ENCODE measurements at places on chromosomes 3 and 15. TPM values are rescaled to one million over a fixed set of nuclear protein-coding genes. Genes with fewer than 3 reads are reported as not detected.

COMMD4 gene
- 136 TPM for polyA plus RNA-seq

DNA sequence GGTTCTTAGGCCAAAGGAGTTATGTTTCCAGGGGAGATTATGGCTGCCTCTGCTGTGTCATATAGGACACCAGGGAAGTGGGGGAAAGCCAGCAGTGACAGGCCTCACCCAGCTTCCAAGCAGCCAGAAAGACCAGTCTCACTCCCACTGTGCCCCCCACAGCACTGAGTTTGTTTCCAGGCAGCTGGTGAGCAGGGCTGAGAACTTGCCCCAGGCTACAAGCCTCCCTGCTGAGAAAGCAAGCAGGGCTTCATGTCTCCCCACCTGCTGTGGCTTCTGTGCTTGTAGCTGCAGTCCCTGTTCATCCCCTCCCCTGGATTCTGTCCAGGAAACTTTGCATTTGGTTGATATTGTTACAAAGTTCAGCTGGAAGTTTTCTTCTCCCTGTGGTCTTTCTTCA, 376.3 kb downstream of the PDCD6IP start:
- H3K4me1 ChIP-seq: no peaks in the 10 kb centered on the region
- H3K4me3 ChIP-seq: no peak overlapping the region
- no peaks in the 10 kb centered on the region for H3K27me3 ChIP-seq
- H3K27ac ChIP-seq: no peak overlapping the region
- H3K36me3 ChIP-seq: no peaks in the 10 kb centered on the region

CLRN1 gene
- polyA plus RNA-seq: not detected

- H3K36me3 ChIP-seq: no peaks in the 10 kb centered on the region
- DNase-seq: no peak
These were observed 84.5 kb downstream of the MITF start for GRCh38 chr3:69823743-69824142.

DNA sequence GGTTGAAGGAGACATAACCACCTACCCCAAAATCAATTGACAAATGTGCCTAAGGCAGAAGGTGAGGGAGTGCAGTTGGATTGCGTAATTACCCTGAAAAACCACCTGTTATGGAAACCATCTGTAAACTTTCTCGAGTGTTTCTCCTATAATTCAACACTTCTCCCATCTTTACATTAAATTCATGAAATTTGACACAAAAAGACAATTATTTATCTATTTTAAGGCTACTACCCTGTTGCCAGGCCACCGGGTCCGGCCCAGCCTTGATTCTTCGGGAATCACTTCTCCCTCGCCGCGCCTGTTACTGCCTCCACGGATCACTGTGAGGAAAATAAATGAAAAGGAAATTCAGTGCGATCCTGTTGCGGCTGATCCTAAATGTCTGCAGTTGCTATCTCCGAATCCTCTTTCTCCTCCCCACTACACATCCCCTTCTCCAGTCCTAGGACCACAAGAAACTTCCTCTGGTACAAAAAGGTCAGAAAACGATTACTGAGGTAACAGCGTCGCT, 646 bp downstream of the IQCB1 start:
- peak; percentile 46 for DNase-seq
- H3K27ac ChIP-seq: no peak overlapping the region
- no peaks in the 10 kb centered on the region for H3K4me1 ChIP-seq
- no peaks in the 10 kb centered on the region for H3K27me3 ChIP-seq
- peak overlapping the region; percentile 45 for H3K4me3 ChIP-seq

TP63 gene
- polyA plus RNA-seq: 0.03 TPM

- no peaks in the 10 kb centered on the region for H3K36me3 ChIP-seq
- H3K4me3 ChIP-seq: no peak overlapping the region
- no peak for DNase-seq
- no peak overlapping the region for H3K27ac ChIP-seq
- H3K4me1 ChIP-seq: no peaks in the 10 kb centered on the region
These were observed 196.5 kb upstream of the NAALADL2 start for GRCh38 chr3:174662653-174663052.

DNA sequence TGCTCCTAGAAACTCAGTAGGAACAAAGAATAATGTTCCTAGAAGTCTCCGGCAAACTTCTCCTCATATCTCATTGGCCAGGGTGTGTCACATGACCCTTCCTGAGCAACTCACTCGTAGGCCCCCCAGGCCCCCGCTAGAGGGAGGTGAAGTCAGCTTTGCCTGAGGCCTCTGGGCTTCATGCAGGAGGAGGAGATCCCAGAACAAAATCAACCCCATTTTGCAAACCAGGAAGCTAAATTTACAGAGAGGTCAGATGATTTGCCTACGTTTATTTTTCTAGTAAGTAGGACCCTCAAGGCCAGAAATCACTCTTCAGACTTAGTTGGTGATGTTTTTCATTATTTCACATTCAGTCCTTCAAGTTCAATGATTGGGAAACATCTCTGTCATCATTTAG, 99.1 kb downstream of the SSR3 start:
- no peaks in the 10 kb centered on the region for H3K36me3 ChIP-seq
- DNase-seq: no peak
- H3K27me3 ChIP-seq: no peaks in the 10 kb centered on the region
- no peak overlapping the region for H3K27ac ChIP-seq
- peaks cover 3% of the 10 kb centered on the region for H3K4me1 ChIP-seq

SKOR1 gene
- polyA plus RNA-seq: not detected

DNA sequence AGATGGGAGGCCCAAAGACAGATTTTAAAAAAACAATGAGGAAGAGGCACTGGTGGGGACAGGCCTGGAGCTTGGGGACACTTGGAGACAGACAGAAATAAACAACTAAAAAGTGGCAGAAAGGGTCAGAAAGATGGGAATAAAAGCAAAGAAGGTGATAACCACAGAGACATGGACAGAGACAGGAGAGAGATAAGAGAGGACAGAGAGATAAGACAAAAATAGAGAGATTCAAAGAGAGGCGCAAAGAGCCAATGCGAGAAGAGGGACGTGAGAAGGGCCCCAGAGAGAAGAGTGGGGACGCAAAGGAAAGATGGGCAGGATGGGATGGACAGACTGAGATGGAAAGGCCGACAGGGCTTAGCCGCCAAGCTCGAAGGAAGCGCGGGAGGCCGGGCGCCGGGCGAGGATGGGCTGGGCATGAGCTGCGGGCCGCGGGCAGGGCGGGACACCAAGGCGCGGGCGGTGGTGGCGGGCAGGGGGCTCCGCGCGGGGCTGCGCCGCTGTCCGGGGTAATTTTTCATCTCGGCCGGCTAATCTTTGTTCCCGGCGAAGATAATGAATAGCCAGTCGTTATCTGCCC, 3.1 kb upstream of the GATA2 start:
- H3K27me3 ChIP-seq: no peaks in the 10 kb centered on the region
- no peak overlapping the region for H3K4me3 ChIP-seq
- no peaks in the 10 kb centered on the region for H3K4me1 ChIP-seq
- H3K27ac ChIP-seq: no peak overlapping the region
- no peak for DNase-seq

DNA sequence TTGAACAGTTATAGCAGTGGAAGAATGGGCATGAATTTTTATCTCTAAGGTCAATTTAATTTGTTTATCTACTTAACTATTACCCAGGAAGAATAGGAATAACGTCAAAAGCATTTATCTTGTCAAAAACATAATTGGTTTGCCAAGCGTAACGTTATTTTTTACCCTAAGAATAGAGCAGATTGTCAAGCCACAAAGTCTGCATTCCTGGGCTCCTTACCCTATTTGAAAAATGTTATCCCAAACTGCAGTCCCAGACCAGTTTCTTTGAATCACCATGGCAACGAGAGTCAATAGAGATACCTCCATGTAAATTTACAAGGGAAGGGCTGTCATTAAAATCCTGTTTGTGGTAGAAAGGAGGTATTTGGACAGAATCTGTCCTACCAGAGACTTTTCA, 61.1 kb downstream of the CPNE4 start:
- no peaks in the 10 kb centered on the region for H3K36me3 ChIP-seq
- H3K27ac ChIP-seq: peak overlapping the region; percentile 36
- H3K4me1 ChIP-seq: peaks cover 2% of the 10 kb centered on the region
- no peaks in the 10 kb centered on the region for H3K27me3 ChIP-seq
- DNase-seq: no peak
- no peak overlapping the region for H3K4me3 ChIP-seq

GRCh38 chr3:51819709-51820406, 40.8 kb upstream of the IQCF6 start:
- H3K36me3 ChIP-seq: no peaks in the 10 kb centered on the region
- no peak overlapping the region for H3K27ac ChIP-seq
- DNase-seq: no peak
- H3K4me1 ChIP-seq: no peaks in the 10 kb centered on the region

DNA sequence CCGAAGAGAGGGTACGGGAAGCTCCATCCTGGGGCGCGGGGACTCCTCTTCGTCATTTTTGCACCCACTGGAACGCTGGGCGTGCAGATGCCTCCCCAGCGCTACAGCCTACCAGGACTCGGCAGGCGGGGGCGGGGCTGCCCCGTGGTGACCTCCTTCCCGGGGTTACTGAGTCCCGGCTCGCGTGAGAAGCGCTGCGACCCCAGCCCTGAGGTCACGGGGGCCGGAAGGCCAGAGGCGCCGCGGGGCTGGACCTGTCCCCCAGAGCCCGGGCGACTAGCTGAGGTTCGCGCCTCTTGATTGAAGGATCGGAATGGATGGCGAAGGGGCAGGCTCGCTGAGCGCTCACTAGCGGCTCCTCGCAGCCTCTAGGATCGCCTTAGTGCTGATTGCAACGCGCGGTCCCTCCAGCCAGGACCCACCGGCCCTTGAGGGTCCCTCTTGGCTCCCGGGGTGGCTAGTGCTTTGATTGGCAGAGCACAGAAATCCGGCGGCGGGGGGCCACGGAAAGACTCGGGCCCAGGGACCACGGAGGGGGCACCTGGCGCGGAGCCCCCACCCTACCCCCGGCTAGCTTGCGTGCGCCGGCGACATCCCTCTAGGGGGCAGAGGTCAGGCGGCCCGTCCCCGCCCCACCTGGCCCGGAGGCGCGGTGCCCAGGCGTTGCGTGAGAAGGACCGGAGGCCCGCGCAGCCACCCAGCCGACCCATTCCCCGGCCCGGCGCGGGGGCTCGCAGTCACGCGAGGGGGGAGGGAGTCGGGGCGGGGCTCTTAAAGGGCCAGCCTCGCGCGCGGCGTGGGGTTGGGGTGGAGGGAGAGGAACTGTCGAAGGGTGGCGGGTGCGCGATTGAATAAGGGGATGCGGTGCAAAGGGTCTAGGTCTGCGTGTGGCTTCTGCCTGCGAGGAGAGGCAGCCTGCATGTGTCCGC, 781 bp upstream of the CYP1A1 start:
- no peak overlapping the region for H3K27ac ChIP-seq
- no peaks in the 10 kb centered on the region for H3K4me1 ChIP-seq
- peak overlapping the region; percentile 66 for H3K4me3 ChIP-seq
- H3K36me3 ChIP-seq: no peaks in the 10 kb centered on the region
- H3K27me3 ChIP-seq: no peaks in the 10 kb centered on the region

DNA sequence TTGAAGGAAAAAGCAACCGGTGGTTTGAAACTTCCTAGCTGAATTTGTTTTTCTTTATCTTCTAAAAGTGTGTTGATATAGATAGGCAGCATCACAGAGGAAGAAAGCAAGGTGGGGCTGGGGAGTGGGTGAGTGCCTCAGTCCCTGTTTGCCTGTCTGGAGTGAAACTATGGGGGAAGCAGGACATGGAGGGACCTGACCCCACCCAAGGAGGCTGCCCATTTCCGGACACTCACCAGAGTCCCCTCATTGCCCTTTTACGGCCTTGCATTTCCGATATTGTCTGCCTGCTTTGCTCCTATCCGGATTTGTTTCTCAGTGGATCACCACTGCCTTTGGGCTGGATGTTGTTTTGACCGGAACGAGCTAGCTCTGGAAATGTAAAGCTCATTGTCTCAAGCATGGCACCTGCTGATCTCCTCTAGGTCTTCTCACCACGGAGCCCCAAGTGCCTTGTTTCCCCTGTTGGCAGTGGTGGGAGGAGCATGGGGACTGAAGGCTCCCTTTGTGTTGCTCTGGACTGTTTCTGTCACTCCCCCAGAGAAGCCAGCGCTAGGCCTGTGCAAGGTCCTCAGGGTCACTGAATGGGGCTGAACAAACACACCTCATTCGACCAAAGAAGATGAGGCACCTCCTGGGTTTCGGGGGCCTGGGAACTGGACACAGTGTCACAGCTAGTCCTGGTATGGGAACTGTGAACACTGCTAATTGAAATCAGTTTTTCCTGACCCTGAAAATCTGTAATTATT, 7.0 kb downstream of the CLDN11 start:
- H3K4me3 ChIP-seq: no peak overlapping the region
- no peaks in the 10 kb centered on the region for H3K4me1 ChIP-seq
- H3K36me3 ChIP-seq: no peaks in the 10 kb centered on the region

CNTN6 gene
- not detected for polyA plus RNA-seq

GRCh38 chr3:33858131-33858530, 59.7 kb downstream of the PDCD6IP start:
- no peak overlapping the region for H3K27ac ChIP-seq
- DNase-seq: no peak
- H3K27me3 ChIP-seq: no peaks in the 10 kb centered on the region
- no peak overlapping the region for H3K4me3 ChIP-seq
- peaks cover 5% of the 10 kb centered on the region for H3K36me3 ChIP-seq
- no peaks in the 10 kb centered on the region for H3K4me1 ChIP-seq

GRCh38 chr3:16205156-16205870, 30.8 kb downstream of the GALNT15 start:
- H3K27me3 ChIP-seq: no peaks in the 10 kb centered on the region
- no peak for DNase-seq
- H3K4me3 ChIP-seq: no peak overlapping the region
- H3K4me1 ChIP-seq: no peaks in the 10 kb centered on the region

DNA sequence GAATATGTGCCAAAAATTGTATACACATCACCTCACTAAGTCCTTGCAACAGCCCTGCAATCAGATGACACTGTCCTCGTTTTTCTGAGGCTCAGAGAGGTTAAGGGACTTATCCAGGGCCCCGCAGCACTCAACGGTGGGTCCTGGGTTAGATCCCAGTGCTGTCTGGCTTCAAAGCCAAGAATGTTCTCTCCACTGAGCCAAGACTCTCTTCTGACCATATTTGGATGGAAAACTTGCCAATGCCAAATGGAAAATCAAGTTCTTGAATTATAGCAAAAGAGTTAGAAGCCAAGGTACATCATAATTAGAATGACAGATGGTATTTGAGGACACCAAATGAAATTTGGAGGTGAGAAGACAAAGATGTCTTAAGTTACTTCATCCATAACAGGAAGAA, 75.9 kb downstream of the NCEH1 start:
- H3K4me1 ChIP-seq: no peaks in the 10 kb centered on the region
- H3K27ac ChIP-seq: no peak overlapping the region
- no peaks in the 10 kb centered on the region for H3K27me3 ChIP-seq
- H3K4me3 ChIP-seq: no peak overlapping the region
- peaks cover 9% of the 10 kb centered on the region for H3K36me3 ChIP-seq
- DNase-seq: no peak

- no peak overlapping the region for H3K4me3 ChIP-seq
- DNase-seq: no peak
- no peaks in the 10 kb centered on the region for H3K36me3 ChIP-seq
- H3K27me3 ChIP-seq: no peaks in the 10 kb centered on the region
- H3K27ac ChIP-seq: no peak overlapping the region
These were observed 228.8 kb upstream of the PPP2R3A start for GRCh38 chr3:135736740-135737139.

SEMA3F gene
- polyA plus RNA-seq: 17.4 TPM

DNA sequence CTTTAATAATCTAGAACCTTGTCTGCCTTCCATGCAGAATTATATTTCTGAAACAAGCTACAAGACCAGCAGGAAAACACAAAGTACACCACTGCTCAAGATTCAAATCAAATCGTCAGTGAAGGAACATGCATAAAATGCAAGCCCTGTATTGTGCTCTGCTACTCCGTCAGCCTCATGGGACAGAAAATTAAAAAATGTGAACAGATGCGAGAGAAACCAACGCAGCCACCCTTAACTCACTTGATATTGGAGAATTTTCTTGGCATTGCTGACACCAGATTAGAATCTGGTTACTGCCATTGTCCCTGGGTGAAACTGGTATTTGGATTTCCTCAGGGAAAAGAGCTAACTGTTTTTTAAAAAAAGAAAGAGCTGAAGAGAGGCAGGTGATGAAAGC, 23.6 kb downstream of the ANXA2 start:
- no peaks in the 10 kb centered on the region for H3K36me3 ChIP-seq
- H3K4me3 ChIP-seq: no peak overlapping the region
- H3K27ac ChIP-seq: peak overlapping the region; percentile 92

ST8SIA2 gene
- polyA plus RNA-seq: not detected

RTP1 gene
- not detected for polyA plus RNA-seq
